ENCODE measurements at places on chromosomes 12 and 14.

DNA sequence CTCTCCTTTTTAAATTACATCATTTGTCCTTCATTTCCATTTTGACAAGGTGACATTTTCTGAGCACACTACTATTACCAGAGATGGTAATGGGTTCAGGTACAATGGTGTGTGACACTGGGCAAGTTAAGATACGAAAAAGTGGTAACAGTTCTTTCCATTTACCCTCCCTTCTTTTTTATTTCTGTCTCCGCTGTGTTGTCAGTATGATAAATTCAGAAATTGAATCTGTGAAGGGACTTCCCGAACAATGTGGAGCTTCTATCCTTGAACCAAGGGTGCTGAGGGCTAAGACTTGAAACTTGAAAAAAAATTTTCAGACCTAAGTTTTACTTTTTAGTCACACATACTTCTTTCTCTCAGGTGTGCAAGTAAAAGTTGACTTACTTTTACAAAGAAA, 103.7 kb downstream of the ERC1 start:
- no peak for DNase-seq

DNA sequence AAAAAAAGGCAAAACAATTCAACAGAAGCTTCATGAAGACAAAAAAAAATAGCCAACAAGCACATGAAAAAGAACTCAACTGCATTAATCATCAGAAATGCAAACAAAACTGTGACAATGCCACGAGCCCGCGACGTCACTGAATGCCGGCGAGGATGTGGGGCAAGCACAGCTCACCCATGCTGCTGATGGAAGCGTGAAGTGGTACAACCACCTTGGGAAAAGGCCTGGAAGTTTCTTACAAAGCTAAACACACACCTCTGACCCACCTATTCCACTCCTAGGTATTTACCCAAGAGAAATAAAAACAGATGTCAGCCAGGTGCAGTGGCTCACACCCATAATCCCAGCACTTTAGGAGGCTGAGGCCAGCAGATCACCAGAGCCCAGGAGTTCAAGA, 10.5 kb downstream of the BTBD6 start:
- no peak for DNase-seq

GRCh38 chr14:78782551-78782950, 612.4 kb downstream of the NRXN3 start:
- no peak for DNase-seq

DNA sequence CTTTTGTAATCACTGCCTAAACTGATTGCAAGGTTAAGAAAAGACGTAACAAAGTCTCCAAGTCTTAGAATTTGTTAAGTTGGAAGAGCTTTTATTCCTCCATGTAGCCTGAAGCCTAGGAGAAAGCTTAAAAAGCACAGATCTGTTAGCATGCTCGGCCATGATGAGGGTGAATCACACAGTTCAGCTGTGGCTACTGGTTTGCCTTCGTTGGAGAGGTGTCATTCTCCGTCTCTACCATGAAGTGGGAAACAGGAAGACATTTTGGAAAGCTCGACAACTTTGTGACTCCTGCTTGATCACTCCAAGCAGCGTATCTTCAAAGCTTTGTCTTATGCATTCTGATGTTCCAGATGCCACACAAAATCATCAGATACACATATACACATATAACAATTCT, 27.1 kb downstream of the DCP1B start:
- no peak for DNase-seq

DNA sequence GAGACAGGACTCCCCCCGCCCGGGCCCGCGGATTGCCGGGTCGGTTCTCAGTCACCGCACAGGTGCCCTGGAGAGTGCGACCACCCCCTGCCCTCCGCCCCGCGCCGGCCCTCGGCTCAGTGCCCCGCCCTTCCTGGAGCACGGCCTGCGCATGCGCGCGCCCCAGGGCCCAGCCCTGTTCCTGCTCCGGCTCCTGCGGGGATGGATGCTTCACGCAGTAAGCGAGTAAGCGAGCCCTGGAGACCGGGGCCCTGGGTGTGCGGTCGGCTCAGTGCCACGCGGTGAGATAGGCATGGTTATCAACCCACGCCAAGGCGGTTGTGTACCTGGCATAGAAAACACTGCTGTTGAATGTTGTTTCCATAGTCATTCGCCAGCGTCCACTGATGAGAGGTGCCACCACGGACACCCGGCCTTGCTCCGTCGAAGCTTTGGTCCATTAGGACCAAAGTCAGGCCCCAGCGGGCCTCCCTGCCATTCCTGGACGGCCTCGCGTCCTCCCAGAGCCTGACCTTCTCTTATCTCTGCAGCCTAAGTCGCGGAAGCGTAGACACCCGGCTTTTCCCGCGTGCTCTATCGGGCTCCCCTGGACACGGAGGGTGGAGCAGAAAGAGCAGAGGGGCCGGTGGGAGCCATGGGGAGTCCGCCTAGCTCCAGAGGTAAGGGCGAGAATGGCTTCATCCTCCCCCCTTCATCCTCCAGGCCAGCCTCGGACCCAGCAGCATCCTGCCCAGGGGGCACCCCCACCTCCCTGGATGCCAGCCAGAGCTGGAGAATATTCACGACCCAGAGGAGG, 90.6 kb downstream of the PAPOLA start:
- no peak for DNase-seq
